ENCODE measurements at places on chromosomes 4 and X.

GRCh38 chr4:152785639-152786615, 6.2 kb downstream of the ARFIP1 start:
- peak; percentile 52 for DNase-seq

DNA sequence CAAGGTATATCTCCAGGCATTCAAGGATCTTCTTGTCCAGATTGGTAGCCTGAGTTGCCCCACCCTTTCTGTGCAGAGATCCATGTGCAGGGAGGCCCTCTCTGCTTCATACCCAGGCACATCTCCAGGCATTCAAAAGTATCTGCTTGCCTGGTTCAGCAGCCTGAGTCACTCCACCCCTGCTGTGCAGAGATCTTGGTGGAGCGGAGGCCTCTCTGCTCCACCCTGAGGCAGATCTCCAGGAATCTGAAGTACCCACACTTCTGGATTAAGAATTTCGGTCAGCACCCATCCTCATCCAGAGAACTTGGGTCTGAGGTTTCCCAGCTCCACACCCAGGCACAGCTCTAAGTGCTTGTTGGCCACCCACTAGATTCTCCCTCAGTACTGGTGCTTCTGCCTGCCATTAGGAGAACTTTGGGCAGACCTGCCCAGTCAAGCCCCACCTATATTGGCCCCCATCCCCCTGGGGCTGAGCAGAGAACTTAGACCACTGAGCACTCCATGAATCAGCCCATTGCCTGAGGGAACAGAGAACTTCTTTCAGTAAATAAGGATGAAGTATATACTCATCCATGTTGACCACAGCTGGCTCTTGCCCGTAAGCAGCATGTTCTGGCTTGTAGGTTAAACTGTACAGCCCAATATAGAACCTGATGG, 199.5 kb upstream of the ZCCHC13 start:
- DNase-seq, result no peak

- peak; percentile 0 for DNase-seq
Observed at GRCh38 chrX:51456814-51457213, 39.6 kb downstream of the NUDT11 start.

GRCh38 chr4:128386761-128387599, 99.4 kb upstream of the PGRMC2 start:
- DNase-seq, result peak; percentile 31

DNA sequence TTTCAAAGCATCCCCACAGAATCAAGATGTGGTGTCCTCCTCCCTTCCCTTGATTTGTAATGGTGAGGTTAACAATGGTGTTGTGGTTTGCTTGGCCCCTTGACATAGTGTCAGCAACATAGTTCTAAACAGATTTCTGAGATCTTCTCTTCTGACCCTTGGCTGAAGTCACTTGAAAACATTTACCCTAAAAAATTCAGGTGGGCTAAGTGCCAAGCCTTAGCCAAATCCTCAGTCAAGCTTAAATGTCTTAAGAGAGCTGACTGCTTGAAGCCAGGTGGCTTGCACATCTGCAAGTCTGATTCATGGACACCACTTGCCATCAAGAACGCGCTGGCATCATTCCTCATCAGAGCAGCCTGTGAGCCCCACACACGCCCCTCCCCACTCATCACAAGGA, 173.2 kb downstream of the MGST2 start:
- no peak for DNase-seq

GRCh38 chr4:64503945-64504675, 94.9 kb upstream of the TECRL start:
- no peak for DNase-seq

DNA sequence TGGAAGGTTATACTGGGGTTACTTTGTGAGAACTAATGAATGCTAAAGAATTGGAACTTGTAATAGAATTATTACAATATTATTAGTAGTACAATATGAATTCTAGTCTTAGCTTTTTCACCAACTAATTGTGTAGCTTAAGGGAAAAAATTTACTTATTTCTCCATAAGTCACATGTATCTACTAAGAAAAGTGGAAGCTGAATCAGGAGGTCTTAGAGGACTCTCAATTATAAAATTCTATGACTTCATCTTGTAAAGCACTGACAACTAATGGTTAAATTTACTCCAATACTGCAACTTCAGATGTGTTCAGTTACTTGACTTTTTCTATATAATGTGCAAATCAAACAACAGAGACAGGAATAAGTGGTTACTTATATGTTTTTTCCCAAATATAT, 899 bp upstream of the TMPRSS11D start:
- no peak for DNase-seq

DNA sequence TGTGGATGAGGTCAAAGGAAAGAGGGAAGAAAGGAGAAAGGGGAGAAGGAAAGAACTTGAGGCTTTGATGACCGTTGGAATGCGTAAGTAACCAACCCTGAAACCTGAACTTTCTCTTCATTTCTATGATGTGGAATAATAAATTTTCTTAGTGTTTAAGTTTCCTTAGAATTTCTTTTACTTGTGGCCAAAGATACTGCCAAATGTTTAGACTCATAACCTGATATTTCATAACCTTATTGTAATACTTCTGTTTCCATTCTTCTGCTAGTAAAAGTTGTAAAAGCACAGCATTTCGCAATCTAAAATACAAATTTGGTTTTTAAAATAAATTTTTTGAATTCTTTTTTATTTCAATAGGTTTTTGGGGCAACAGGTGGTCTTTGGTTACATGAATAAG, 258.5 kb upstream of the GIMD1 start:
- DNase-seq, result no peak

GRCh38 chrX:17803449-17803848, 57.6 kb downstream of the RAI2 start:
- no peak for DNase-seq

GRCh38 chr4:118849867-118850487, 14.1 kb upstream of the SEC24D start:
- DNase-seq, result peak; percentile 34

DNA sequence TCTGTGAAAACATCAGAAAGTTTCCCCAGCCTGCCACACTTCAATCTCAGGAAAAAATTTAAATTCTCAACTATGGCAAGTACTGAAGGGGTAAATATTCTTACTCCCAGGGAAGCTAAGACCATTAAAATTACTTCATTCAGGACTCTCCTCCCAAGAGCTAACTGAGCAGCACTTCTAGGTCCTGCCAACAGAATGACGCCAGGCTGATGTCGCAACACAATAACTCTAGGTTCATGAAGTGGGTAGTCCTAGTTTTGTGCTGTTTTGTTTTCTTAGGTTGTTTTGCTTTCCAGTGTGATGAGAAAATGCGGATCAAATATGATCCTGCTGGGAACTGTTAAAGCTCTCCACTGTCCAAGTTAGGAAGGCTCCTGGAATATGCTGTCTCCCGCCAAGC, 180.0 kb downstream of the NKX6-1 start:
- peak; percentile 11 for DNase-seq

DNA sequence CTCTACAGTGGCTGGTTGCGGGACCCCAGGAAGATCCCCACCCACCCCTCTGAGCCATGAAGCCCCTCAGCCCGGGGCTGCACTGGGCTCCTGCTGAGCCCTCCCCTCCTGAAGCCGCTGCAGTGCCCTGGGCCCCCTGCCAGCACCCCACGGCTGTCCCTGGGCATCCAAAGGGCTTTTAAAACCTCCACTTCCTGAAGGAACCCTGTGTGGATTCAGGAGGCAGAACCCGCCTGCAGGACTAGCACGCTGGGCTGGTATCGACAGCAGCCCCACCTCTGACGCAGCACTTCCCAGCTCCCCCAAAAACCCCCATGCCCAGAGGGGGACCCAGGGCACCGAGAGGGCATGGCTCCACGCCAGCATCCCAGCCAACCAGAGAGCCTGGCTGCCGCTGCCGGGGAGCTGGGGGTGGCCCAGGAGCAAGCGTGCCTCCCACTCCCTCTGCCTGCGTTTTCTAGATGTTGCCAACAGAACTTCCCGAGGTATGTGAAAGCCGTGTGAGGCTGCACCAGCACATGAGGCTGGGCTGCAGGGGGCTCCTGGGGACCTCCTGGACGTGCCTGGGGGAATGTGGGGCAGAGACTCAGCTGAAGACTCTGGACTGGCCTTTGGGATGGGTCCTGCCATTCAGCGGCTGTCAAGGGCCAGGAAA, 6.3 kb downstream of the MXD4 start:
- no peak for DNase-seq

DNA sequence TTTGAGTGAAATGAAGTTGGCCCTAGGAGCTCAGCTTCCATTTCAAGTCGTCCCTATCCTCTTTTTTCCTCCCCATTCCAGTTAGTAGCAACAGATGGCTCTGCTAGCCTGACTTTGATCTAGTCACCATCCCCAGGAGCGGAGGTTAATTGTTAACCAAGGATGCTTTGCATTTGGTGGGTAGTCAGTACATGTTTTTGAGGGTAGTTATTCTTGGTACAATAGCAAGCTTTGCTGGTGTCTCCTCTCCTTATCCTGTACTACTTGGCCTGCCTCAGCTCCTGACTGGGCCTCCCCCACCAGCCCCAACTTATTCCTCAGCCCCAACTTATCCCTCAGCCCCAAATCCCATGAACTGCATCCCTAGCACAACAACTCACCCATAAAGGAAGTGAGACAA, 14.8 kb upstream of the RTL5 start:
- no peak for DNase-seq
